CD4-positive, alpha-beta T cell treated with Interferon alpha-2 for 1 hour (primary cell): ENCODE measurements at places on chromosomes 11 and 22.

DNA sequence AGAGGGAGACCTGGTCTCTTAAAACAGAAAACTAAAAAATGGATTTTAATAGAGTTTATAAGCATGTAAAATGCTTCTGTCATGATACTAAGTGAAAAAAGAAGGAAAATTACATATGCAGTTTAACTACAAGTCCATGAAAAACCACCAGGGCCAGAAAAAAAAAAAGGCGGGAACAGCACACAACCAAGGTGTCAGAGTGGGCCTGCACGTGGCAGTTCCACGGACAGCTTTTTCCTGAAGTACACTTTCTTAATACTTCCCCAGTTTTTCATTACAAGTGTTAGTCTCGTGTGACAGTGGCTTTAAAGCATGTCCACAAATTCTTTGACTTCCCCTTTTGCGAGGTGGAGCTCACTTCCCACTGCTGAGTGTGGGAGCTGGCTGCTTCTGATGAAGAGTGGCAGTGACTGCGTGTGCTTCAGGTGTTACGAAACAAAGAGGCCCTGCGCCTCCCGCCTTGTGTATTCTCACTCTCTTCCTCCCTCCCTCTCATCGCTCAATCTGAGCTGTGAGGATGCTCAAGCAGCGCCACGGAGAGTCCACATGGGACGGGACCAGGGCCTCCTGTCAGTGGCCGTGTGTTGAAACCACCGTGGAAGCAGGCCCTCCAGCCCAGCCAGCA, 16.4 kb downstream of the PPM1F start:
- DNase-seq, result peak; percentile 28

DNA sequence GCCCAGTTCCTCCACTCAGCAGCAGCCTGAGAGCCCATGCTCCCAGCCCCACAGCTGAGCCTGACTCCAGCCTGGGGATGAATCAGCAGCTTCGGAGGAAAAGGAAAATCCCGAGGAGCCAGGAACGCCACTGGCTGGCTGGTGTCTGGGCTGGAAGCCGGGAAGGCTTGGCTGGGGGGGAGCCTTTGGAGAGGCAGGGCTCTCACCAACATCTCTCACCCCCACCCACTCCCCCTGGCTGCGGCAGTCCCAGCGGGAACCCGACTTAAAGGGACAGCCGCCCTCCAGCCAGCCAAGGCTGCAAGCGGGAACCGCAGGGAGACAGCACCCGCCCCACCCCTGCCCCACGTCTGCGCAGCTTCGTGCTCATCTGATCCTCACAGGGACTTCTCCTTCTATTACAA, 28.4 kb downstream of the KIAA0930 start:
- DNase-seq, result no peak

GRCh38 chr11:10295064-10295901, 1.3 kb upstream of the SBF2 start:
- DNase-seq, result peak; percentile 9

GRCh38 chr11:36469063-36469462, 41.0 kb downstream of the TRAF6 start:
- DNase-seq, result peak; percentile 40

DNA sequence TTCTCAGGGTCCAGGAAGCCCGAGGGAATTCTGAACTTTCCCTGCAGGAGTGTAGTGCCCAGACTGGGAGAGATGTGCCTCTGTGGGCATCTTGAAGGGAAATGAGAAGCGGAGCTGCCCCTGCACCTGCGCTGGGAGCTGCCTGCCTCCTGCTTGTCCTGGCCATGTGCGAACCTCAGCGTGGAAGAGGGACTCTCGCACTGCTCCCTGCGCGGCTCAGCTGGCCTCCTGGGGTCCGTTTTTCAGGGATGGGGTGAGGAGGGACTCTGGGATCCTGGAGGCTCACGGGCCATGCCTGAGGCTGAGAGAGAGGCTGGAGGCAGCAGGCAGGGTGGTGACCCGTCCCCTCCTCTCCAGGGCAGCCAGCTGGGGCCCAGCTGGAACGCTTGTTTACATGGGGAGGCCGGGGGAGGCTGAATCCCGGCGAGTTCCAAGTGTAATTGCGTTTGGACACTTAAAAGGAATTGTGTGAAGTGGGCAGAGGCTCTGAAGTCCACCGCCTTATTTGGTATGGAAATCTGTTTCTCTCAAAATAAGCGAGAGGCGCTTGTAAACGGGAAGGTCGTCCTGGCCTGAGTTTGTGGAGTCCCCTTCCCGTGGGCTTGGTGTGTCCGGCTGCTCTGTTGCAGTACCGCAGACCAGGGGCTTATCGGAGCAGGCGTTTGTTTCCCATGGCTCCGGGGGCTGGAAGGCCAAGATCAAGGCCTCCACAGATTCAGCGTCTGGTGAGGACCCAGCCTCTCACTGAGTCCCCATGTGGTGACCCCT, 1.2 kb upstream of the MRGPRF start:
- DNase-seq, result no peak

- no peak for DNase-seq
Measured at GRCh38 chr11:17410606-17411379, 22.3 kb upstream of the KCNJ11 start.

DNA sequence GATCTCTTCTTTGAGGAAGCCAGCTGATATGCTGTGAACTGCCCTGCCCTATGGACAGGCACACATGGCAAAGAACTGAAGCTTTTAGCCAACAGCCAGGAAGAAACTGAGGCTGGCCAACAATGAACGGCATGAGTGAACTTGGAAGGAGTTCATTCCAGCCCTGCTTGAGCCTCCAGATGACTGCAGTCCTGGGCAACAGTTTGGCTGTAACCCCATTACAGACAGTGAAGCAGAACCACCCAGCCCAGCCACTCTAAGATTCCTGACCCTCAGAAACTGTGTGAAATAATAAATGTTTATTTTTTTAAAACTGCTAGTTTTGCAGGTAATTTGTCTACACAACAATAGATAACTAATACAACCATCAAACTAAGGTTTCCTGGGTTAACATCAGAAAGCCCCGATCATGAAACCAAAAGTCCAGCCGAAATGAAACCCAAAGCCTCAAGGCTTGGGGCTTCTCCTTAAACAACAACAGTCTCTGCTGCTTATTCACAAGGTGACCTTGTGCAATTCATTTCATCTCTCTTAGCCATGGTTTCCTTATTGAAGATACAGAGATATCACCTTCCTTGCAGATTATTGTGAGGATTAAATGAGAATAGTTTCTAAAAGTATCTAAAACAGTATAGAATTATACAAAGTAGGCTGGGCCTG, 31.4 kb downstream of the PAK1 start:
- no peak for DNase-seq

DNA sequence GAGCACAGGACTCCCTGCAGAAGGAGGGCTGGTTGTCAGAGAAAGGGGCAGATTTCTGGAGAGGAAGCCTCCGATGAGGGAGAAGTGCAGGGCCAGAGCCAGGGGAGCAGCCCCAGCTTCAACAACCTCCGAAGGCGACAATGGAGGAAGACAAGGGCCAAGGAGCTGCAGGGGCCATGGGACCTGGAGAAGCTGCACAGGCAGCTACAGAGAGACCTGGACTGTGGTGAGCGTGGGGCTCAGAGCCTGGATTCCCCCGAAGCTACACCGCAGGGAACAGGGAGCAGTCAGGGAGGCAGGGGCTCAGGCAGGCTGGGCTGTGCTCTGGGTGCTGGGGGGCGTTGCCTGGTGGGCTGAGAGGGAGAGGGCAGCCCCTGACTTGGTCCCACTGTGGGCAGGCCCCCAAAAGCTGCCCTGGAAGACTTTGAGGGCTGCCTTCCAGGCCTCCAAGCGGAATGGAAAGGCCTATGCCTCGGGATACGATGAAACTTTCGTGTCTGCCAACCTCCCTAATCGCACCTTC, 2.4 kb downstream of the TSGA10IP start:
- DNase-seq, result no peak

- DNase-seq, result no peak
Measured at GRCh38 chr11:78735711-78736110, 161.0 kb upstream of the NARS2 start.

DNA sequence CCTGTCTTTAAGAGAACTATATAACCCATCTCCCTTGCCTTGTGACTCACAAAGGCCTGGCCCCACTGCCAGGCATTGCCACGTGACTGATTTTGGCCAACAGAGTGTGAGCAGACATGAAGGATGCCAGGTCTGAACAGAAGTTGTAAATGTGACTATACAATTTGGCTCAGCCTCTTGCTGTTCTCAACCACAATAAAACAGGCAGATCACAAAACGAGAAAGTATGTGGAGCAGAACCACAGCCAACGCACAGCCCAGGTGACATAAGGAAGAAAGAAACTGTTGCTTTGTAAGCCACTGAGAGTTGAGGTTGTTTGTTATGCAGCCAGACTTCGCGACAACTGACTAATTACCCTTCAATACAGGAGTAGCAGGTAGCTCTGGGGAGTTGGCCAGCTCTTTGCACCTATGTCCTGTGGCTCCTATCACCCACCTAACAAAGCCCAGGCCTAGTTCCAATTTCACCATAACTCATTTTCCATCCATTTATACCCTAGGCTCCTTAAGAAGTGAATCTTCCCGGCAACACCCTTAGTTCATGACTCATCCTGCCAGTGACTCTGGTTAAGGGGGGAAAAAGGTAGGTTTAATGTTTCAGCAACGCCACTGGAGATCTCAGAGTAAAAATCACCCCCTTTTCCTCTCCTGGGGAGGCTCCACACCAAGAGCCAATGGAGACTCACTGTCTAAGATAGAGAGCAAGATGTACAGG, 53.7 kb downstream of the GALNT18 start:
- DNase-seq, result no peak

GRCh38 chr11:132058211-132058772, 687.9 kb downstream of the NTM start:
- peak; percentile 17 for DNase-seq

GRCh38 chr11:76033699-76034098, 172.6 kb downstream of the WNT11 start:
- no peak for DNase-seq

DNA sequence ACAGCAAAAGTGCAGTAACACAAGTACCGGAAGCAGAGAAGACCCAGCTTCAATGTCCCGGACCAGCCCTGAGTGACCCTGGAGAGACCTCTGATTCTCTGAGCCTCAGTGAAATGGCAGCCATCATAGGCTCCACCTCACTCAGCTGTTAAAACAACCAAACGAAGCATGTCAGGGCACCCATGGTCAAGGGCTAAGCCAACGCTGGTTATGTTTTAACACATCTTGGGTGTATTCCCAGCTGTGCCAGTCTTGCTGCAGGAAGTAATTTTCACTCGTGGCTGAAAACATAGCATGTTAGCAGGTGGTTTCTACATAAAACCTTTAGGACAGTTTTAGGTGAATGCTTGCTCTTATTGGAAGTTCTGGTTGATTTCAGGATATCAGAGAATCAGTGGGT, 30.9 kb downstream of the LMO2 start:
- DNase-seq, result no peak

- no peak for DNase-seq
Measured at GRCh38 chr11:84137960-84138359, 851.8 kb upstream of the CCDC90B start.

- DNase-seq, result no peak
Measured at GRCh38 chr11:17406082-17406817, 17.8 kb upstream of the KCNJ11 start.

GRCh38 chr11:45248501-45249011, 37.6 kb downstream of the SYT13 start:
- no peak for DNase-seq

DNA sequence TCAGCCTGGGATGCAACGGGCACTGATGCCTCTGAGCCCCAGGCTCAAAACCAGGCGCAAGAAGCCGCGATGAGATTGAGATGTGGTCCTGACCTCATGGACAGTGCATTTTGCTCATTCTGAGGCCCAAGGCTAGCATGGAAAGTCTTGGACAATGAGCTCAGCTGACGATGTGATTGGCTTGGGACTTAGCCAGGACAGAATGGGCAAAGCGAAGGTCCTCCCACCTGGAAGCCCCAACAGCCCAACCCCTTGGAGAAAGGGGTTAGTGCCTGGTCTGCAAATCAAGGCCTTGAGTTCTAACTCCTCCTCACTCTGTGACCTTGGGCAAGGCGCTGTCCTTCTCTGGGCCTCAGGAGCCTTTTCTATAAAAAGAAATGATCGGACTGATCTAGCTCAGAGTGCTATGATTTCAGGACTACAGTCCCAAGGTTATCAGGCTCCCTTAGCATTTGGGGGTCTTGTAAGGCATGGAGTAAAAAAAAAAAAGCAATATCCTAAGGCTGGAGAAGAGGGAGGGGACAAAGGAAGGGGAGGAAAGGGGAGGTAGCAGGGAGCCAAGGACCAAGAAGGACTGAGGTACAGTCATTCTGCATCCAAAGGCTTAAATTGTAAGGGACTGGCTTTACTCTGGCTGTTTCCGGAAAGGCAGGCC, 2.7 kb downstream of the SLC43A3 start:
- DNase-seq, result no peak
